ENCODE measurements at places on chromosomes 12 and 14. TPM values are rescaled to one million over a fixed set of nuclear protein-coding genes. Genes with fewer than 3 reads are reported as not detected.

The RFX4 gene
- total RNA-seq, result not detected

The ERP27 gene
- 64.6 TPM for total RNA-seq

The ACSM4 gene
- not detected for total RNA-seq

The SPRYD4 gene
- 2.5 TPM for total RNA-seq

The RASAL1 gene
- 0.65 TPM for total RNA-seq

The DNAJC22 gene
- total RNA-seq, result 1.5 TPM

The PTHLH gene
- 3.0 TPM for total RNA-seq

The MORN3 gene
- 2.4 TPM for total RNA-seq

The SLC25A21 gene
- 2.6 TPM for total RNA-seq

The CIT gene
- 29.3 TPM for total RNA-seq

The SIX6 gene
- total RNA-seq, result not detected

Data from lung (tissue), 17 donors.